ENCODE measurements at places on chromosomes 6 and 20.
A peak's percentile ranks its signal among the peaks of the same experiment; 100 is the strongest.

DNA sequence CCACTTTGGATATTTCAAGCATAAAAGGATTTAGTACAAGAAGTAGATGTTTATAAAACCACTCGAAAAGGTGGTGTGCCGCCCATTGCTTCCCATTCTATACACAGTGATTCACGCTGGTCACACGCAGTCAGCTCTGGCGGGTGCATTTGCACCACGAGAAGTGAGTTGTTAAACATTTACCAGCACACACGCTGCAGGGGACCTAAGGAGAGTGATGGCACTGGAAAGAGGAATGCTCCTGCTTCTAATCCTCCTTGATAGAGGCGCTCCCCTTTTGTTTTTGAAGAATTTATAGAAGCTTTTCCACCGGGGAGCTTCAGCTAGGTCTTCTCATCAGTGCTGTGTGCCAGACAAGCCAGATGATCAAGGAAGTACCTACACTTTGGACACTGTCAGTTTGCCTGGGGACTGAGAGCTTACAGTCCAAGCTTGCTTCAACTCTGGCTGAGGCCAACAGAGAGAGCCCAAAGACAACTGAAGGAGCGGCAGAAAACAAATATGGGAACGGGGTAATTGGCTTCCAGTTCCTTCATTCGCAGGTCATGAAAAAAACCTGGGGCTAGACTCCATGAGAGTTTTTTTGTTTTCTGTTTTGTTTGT, 31.2 kb downstream of the MUC22 start:
- no peak for DNase-seq

DNA sequence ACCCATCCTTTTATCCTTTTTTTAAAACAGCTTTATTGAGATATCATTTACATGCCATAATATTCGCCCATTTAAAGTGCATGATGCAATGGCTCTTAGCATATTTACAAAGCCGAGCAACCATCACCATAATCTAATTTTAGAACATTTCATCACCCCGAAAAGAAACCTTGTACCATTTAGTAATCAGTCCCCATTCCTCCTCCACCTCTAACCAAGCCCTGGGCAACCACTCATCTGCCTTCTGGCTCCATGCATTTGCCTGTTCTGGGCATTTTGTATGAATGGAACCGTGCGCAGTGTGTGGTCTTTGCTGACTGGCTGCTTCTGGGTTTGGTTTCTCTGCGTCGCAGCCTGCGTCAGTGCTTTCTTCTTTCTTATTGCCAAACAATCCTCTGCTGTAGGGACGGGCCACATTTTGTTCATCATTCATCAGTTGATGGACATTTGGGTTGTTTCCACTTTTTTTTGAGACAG, 10.2 kb upstream of the EEF1A2 start:
- no peak for DNase-seq

DNA sequence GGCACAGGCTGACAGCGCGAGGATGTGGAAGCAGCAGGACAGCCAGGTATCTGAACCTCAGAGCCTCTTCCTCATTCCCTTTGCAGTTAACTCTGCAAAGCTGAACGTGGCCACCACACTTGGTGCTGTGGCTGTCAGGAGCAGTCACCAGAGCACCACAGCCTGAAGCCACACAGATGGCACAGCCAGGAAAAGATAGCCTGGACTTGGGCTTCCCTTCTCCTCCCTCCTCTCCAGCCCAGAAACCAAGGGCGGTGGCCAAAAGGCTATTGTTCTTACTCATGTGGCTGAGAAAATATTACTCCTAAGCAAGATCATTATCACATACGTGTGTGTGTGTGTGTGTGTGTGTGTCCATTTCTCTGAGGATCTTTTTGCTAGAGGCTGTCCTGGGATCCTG, 39.8 kb downstream of the CD164 start:
- no peak for DNase-seq

DNA sequence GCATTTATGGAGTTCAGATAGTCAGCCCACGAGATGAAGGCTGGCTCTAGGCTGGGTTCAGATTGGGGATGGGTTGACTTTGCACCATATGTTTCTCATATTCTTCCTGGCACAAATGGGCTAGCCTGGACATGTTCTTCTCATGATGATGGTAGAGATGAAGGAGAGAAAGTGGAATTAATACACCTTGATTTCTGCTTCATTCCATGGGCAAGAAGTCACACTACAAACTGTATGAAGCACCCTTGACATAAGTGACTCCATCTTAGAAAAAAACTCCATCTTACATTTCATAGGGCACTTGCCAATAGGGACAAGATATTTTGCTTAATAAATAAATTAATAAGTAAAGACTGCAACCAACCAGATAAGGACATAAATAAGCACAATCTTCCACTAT, 12.0 kb upstream of the CD83 start:
- no peak for DNase-seq

GRCh38 chr6:27866357-27867050, 45.7 kb downstream of the OR2B2 start:
- DNase-seq = peak; percentile 73

DNA sequence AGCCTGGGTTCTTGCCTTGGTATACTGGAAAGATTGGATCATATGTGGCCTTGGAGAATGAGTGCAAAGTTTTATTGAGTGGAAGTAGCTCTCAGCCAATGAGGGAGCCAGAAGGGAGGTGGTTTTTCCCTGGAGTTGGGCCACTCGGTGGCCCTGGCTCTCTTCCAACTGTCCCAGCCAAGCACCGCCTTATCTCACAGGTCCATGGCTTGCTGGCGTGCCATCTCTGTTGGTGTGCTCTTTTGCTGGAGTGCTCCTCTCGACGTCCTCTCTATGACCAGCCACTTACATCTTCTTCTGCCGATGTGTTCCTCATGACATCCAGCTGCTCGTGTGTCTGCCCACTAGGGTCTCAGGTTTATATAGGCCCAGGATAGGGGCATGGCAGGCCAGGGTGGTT, 505.9 kb upstream of the SYNCRIP start:
- no peak for DNase-seq

DNA sequence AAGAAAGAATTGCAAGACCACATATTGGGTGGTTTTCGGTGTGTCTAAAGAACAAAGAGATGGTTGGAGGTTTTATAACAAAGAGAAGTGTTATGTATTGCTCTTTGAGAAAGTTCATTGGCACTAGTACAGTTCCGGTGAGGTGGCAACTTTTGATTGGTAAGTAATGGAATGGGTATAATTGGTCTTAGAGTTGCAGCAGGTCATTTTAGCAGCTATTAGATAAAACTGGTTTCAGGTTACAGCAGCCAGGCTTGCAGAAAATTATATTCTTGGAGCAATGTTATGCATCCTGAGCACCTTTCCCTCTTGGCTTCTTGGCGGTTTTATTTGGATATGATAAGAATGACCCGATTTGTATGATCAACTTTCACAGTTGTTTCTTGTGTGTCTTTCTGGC, 12.3 kb upstream of the SSTR4 start:
- DNase-seq = peak; percentile 18

- DNase-seq = peak; percentile 26
Measured at GRCh38 chr20:3239867-3240775, 1.1 kb upstream of the SLC4A11 start.

DNA sequence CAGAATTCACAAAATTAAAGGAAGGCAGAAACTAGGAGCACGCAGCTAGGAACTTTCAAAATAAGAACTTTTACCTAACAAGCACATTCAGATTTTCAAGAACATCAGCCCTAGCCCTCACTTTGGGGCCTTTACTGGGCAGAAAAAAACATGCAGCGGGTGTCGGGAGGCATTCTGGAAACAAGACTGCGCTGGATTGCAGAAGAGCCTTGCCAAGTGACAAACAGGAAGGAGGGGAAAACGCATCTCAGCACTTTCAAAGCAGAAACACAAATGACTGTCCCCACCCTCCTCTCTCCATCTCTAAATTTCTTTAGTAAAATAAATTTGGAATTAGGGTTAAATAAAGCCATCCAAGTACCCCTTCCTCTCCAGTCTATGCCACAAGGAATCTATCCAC, 74.6 kb upstream of the RREB1 start:
- DNase-seq = no peak
